Caki2 (cell line): ENCODE measurements at places on chromosomes 12 and 14.

DNA sequence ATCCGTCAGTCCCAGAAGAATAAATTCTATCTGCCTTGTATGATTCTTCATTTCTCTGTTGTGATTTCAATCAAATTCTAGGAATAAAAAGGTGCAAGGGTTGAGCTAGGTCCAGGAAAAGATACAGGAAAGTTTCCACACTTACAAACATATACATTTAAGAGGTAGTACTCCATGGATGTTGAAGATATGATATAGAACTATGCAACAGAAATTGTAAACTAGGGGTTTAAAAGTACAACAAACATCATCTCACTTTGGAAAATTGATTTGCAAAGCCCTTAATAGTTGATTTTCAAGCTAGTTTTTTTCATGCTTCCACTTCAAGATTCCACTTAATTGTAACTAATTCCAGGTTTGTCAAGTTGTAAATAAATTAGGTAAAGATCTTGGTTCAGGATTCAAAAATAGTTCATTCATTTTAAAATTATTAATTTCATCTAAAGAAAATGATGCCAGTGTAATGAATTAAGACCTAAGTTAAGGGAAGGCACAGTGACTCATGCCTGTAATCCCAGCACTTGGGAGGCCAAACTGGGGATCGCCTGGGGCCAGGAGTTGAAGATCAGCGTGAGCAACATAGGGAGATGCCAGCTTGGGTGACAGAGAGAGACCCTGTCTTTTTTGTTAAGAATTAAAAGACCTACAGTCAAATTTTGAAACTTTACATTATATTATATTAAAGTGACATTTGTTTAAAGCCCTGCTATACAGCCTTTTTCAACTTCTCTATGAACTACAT is at the start of gene OR6C70:
Gene OR6C70, minus strand, starts transcription at position 51 of the 742 bp plus-strand sequence. Its CDS starts 0 bp downstream, at position 51.
- DNase-seq, result no peak

DNA sequence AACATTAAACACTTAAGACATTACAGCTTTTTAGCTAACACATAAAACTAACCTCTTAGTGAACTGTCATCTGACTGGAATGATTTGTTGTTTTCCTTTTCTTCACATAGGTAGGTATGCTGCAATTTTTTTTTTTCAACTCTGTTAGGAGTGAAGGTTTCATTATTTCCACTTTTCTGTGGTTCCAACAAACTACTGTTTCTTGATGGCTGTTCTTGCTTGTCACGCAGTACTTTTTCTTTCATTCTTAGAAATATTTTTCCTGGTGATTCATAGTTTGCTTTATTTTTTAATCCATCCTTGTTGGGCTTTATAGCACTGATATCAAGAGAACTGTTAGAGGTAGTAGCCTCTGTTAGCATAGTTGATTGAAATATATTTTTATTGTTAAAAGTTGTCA is 6.3 kb downstream of the MIS18BP1 start:
- no peak for DNase-seq

DNA sequence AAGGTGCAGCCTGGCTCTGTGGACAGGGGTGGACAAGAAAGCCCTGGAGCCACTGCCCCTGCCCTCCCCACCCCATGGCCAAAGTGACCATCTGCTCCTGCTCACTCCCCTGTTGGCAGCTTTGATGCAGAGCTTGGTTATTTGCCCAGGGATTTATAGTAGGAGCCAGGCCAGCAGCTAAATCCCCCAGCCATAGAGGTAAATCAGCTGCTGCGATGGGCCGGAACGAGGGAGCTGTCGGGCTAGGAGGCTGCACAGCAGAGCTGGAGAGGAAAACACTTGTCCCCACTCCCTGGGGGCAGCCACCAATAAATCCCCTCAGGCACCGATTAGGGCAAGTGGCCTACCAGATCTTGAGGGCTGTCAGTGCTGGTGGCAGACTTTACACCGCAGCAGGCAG is 26.0 kb downstream of the SMUG1 start:
- no peak for DNase-seq

DNA sequence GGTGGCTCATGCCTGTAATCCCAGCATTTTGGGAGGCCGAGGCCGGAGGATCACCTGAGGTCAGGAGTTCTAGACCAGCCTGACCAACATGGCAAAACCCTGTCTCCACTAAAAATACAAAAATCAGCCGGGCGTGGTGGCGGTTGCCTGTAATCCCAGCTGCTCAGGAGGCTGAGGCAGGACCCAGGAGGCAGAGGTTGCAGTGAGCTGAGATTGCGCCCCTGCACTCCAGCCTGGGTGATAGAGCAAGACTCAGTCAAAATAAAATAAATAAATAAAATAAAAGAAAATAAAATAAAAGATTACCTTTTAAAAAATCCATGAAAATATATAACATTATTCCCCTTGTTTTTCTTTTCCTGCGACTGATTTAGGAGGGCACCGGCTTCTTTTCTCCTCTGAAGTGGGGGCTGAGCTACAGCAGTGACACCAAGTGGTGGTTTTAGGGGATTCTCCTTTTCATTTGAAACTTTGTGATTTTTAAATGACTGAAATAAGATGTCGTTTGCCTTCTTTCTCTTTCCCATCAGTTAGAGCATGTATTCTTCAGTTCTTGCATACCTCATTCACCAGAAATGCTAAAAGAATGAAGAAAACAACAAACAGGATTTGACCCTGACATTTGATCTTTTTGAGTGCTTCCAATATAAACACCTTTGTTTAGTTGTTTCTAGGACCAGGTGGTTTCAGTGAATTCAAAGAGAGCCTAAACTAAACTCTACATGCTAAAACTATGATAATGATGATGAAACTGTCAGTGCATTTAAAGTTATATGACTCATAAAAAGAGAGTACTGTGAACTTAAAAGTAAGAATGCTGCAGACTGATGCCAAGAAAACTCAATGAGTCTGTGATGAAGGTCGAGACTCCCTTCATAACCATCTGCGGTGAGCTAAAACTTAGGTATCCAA is 22.6 kb upstream of the PKP2 start:
- peak; percentile 90 for DNase-seq

GRCh38 chr14:74511966-74512830 is 18.6 kb downstream of the ISCA2 start:
- no peak for DNase-seq

- no peak for DNase-seq
These were observed 11.1 kb upstream of the NINJ2 start for GRCh38 chr12:674272-674781.

GRCh38 chr12:2691345-2692071 is 103.3 kb upstream of the FKBP4 start:
- no peak for DNase-seq

- DNase-seq, result no peak
These were observed 23.8 kb downstream of the TUBA1A start for GRCh38 chr12:49165114-49165513.

DNA sequence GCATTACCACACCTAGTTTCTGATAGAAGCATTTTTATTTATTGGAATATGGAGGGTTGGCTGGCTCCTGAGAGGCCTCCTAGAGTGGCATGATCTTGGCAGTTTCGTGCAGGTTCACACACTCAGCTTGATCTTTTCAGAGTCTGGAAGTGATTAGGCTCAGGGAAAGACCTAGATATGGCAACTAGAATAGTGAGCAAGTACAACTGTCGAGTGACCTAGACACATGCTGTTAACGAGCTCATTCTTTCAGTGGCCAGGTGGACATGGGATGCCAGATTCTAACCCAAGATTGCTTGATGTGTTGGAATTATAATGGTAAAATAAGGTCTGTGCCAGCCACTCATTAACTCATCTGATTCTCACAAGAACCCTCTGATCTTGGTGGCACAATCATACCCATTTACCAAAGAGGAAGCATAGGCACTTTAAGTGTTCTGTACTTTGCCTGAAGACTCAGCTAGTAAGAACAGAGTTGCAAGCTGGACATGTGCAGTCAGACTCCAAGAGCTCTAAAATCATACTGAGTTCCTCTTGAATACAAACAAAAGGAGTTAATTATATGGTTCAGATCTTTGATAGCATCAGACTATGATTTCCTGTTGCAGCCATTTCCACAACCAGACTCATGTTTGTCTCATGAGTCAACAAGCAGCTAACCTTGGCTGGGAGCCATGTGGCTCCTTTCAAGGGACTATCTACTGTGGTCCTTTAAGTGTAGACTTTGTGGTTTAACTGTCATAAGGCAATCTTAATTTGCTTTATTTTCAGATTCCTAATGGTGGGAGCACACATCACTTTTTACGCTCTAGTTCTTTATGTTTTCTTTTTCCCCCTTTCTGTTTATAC is 144.2 kb downstream of the PLEKHA5 start:
- peak; percentile 95 for DNase-seq

GRCh38 chr12:93912086-93912733 is 235.0 kb downstream of the CRADD start:
- DNase-seq, result no peak

DNA sequence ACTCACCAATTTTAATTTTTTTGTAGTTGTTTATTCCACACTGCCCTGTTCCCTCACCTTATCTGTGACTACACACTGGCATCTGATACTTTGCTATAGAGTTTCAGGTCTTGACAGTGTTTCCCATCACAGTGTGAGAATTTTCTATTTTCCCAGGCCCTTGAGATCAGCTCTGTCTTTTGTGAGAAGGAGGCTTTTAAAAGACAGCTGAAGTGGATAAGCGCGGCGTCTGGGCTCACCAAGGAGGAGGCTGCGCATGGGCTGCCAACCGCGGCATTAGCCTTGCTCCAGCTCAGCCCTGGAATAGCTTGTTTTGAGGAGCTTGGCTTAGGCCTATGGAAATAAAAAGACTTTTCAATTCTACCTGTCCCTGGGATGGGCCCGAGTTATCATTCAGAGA is 181.3 kb downstream of the RMST start:
- DNase-seq, result peak; percentile 51

- peak; percentile 49 for DNase-seq
These were observed 14.7 kb downstream of the CPSF6 start for GRCh38 chr12:69254046-69254445.

DNA sequence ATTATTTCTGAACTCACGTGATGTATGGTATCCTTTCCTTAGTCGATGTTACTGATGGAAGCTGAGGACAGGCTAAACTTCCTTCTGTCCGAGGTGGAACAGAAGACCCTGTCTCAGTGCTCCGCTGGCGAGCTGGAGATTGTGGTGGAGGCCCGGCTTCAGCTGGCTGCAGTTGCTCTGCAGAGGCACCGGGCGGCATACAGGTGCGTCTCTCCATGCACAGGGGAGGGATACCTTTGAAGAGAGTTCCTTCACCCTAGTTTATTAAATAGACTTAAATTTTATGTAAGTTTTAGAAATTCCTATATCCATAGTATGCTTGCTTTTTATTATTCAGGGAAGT is 186.7 kb upstream of the NEDD1 start:
- no peak for DNase-seq

DNA sequence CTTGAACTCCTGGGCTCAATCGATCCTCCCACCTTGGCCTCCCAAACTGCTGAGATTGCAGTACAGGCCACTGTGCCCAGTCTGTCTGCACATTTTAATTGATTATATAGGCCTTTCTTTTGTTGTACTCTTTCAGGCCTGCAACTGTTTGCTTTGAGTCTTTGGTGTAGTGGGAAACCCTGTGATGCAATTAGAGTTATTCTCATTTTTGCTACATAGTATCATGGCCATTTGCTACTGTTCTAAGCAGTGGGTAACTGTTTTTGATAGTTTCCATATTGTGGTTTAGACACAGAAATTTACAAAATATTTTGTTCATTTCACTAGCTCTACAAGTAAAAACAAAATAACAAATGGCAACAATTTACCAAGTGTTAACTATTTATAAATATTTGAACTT is 6.3 kb upstream of the TUBA1B start:
- no peak for DNase-seq

- DNase-seq, result no peak
These were observed 149.9 kb downstream of the NRXN3 start for GRCh38 chr14:78319887-78320635.

- no peak for DNase-seq
These were observed 371 bp downstream of the CHD8 start for GRCh38 chr14:21455592-21455911.

GRCh38 chr12:18430425-18431048 is 169.2 kb downstream of the PIK3C2G start:
- DNase-seq, result peak; percentile 29

DNA sequence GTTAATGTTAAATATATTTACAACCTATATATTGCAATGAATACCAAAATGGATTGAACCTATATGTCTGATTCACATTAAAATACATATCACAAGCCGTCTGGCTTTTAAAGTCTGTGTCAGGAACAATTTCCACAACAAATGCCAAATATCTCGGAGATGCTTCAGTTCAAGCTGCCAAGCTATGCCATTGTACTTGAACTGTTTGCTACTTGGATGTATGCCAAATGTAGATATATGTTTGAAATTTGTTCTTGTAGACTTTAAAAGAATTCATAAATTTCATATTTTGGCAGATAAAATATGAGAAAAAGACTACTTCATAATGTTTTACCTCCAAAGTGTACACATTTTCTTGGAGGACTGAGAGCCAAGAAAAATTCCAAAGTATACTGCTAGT is 37.0 kb downstream of the WASHC3 start:
- DNase-seq, result no peak

DNA sequence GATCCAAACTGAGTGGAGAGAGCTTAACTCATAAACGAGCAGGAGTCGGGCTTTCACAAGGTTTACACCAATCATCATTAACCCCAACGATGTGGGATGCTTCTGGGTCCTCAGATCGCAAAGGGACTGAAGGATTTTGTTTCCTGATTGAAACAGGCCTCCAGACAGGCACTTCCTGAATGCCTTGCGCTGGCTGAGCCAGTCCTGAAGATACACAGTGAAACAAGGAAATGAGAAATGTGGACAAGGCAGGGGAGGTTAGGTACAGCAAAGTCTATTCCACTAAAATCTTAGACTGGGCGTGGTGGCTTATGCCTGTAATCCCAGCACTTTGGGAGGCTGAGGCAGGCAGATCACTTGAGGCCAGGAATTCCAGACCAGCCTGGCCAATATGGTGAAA is 30.7 kb downstream of the RBM19 start:
- no peak for DNase-seq
